Adrenal gland (tissue), 19 donors: ENCODE measurements at places on chromosomes 16 and 17. TPM values are rescaled to one million over a fixed set of nuclear protein-coding genes. Genes with fewer than 3 reads are reported as not detected.

The CD300C gene
- 1.2 TPM for polyA plus RNA-seq

The TMEM94 gene
- polyA plus RNA-seq, result 134 TPM

The PIRT gene
- polyA plus RNA-seq, result 0.10 TPM

The ALOX15 gene
- polyA plus RNA-seq, result not detected

The DNAAF1 gene
- 17.9 TPM for polyA plus RNA-seq

The KRTAP16-1 gene
- polyA plus RNA-seq, result not detected

The PITPNM3 gene
- polyA plus RNA-seq, result 2.8 TPM
